G401 (cell line): ENCODE measurements at places on chromosomes 3 and 15.

DNA sequence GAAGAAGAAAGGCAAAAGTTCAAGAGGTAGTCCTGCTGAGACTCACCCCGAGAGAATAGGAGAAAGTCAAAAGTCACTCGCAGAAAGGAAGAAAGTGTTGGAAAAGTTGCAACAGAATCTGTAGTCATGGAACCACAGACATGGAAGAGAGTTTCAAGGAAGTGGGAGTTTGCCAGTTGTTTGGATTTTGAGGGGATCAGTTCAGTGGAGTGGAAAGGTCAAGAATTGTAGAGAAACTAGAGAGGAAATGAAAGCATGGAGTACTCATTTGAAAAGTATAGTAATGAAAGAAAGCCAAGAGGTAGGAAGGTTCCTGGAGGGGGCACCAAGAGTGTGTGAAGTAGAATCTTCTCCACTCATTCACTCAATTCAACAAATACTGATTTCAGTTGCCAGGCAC, 34.7 kb downstream of the SPTSSB start:
- DNase-seq: no peak

GRCh38 chr3:79515072-79515471, 252.7 kb downstream of the ROBO1 start:
- no peak for DNase-seq

- no peak for DNase-seq
Observed at GRCh38 chr3:196677353-196677752, 34.7 kb downstream of the CEP19 start.

DNA sequence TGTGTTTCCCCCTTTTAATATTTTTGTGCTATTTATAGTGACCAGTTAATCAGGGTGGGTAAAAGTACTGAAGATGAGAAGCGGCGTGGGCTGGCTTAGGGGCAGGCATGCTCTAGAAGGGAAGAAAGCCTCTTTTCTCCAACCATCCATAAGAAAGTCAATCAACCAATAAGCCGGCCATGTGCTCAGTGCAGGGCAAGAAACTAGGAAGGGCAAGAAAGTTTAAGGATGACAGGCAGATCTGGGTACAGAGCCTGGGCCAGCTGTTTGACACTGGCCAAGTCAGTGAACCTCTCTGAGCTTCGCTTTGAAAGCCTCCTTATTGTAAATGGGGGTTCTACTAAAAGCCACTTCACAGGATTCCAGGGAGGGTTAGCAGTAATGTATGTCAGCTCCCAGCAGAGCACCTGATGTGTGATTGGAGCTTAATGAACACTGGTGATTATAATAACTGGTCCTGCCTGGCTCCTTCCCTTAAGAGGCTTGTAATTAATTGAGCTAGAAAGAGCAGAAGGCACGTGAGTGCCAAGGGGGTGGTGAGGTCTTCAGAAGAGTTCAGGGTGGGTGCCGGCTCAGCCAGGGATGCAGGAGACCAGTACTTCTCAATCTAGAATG, 5.7 kb upstream of the CHRNA3 start:
- DNase-seq: no peak

DNA sequence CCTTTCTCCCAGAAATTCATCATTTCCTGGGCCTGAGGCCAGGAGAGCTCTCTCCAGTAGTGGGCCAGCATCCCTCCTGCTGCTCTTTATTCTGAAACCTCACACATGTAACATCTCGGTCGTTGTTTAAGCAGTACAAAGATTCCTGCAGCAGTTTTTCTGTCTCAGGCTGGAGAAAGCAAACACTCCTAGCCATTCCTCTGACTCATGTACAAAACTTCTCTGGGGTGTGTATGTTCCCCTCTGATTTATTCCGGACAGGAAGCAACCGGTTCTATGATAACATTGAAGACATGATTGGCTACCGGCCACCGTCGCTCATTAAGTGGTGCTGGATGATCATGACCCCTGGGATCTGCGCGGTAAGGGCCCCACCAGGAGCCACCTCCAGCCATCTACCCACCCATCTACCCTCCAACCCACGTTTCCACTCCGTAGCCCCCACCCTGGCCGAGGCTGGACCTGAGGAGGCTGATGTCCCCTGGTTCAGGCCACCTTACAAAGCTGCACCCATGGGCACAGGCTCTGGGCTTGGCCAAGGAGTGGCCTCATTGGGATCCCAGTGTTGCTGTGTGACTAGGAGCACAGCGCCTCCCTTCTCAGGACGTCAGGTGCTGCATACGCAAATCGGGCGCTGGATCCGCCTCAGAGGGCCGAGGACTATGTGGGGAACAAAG, 58.6 kb upstream of the SLC6A1 start:
- DNase-seq: no peak
